NCI-H1092 treated with DMSO at 0.1 percent for 48 hours (cell line): ENCODE measurements at places on chromosomes 13 and 19.

GRCh38 chr13:82688400-82688994 lies 1193.8 kb downstream of the SLITRK1 start:
- DNase-seq: no peak

DNA sequence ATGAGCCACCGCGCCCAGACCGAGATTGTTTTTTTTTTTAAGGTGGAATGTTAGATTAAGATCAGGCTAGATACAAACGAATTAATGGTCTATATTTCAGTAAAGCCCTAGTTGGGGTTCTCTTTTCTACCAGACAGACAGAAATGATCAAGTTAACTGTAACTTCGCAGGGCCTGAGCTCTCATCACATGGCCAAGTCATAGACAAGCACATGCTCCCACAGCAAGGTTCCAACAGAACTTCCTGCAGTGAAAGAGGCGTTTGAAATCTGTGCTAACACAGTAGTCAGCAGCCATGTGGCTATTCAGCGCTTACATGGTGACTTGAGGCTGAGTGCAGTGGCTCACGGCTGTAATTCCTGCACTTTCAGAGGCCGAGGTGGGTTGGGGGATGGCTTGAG lies 34.7 kb upstream of the SEMA6B start:
- DNase-seq: no peak

GRCh38 chr13:60869941-60870613 lies 473.1 kb downstream of the TDRD3 start:
- DNase-seq: no peak

- DNase-seq: no peak
These were observed 820.2 kb downstream of the GPC5 start for GRCh38 chr13:92218615-92219014.

GRCh38 chr19:20357921-20358320 lies 190.9 kb downstream of the ZNF486 start:
- no peak for DNase-seq
